ENCODE measurements at places on chromosomes 3 and 15.

DNA sequence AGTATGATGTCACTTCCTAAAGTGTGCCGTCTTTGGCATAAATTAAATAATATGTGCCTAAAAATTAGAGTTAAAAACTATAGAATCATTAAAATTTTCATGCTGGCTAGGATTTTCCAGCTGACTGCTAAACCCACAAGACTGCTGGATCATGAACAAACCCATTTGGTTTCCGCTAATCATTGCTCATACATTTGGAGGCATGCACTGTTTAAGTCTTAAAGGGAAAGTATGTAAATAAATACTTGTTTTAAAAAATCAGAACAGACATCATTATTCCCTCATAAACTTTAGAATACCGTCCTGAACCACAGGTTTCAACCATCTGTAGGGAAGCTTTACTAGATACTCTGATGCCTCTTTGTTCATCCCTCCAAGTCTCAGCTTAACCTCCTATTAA is 26.5 kb downstream of the ATP6V1A start:
- no peak for DNase-seq

- DNase-seq = no peak
Observed at GRCh38 chr15:91281947-91282346, 181.9 kb downstream of the SV2B start.

DNA sequence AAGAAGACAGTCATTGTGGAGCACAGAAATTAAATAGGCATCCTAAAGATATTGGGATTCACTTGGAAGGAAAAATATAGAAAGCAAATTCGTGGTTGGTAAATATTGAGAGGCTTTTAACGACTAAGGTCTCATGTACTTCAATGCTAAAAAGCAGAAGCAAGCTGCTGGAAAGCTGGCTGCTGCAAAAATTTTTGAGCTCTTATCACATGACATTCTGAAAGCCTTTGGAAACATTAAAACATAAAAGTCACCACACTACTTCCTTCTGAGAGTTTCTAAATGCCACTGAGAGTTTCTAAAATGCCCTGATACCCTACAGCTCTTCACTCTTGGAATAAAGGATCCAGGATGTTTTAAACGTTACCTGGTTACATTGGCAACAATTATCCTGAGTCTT is 39.0 kb upstream of the CBLB start:
- peak; percentile 64 for DNase-seq

DNA sequence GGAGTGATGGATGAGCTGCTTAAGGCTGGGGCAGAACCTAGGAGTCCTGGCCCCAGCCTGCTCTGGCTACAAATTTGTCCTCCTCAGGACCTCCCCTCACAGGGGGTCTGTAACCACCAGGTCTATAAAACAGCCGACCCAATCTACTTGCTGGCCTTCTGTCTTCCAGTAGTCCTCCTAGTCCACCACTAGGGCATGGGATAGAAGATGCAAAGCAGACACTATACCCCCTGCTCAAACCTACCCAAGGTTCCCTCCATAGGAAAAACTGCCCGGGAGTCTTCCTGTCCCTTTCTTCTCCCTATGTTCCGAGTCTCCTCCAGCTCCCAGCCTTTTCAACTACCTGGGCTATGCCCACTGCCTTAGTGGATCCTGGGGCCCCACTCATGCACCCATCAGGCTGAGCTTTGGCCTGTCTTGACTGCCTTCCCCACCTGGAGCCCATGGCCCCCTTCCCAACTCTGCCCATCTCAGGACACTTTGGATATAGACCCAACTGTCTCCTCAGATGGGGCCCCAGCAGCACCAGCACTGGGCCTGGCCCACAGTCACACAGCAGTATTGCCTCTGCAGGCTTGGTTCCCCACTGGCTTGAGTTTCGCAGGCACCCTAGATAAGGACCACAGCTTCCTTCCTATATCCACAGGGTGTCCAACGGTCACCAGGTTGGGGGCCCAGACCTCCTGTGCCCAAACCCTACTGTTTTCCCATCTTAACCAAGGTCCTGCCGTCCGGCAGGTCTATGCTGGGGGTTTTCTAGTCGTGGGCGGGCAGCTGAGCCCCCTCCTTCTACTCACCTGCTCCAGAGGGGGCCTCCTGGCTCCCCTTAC is 1.1 kb downstream of the HYAL3 start:
- DNase-seq = no peak

GRCh38 chr3:6601374-6601773 is 259.5 kb upstream of the GRM7 start:
- no peak for DNase-seq

- no peak for DNase-seq
Observed at GRCh38 chr3:64203969-64204908, 21.0 kb downstream of the PRICKLE2 start.

DNA sequence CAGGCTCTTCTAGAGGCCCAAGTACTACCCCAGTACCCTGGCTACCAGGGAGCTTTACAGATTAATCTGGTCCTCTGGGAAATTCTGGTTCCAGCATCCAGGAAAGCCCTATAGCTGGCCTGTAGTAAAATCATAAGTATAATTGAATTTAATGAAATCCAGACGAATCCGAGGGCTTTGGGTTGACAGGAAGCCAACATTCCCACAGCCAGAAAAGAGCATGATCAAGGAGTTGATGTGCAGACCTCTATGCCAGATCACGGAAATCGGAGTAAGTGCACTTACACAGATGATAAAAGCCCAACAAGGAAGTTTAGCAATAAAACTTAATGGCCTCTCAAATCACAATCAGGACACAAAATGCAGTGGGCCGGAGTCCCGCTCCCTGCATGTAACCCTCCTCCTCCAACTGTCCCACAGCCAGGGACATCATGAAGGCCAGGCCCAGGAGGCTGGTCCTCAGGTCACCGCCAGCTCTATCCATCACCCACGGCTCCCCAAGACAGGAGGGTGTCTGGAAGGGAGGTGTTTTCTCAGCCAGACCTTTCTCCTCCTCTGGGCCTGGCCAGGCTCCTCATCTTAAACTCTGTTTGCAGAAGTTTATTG is 62.8 kb upstream of the SEC22A start:
- no peak for DNase-seq

GRCh38 chr15:67145710-67146109 is 80.3 kb downstream of the SMAD3 start:
- DNase-seq = no peak

DNA sequence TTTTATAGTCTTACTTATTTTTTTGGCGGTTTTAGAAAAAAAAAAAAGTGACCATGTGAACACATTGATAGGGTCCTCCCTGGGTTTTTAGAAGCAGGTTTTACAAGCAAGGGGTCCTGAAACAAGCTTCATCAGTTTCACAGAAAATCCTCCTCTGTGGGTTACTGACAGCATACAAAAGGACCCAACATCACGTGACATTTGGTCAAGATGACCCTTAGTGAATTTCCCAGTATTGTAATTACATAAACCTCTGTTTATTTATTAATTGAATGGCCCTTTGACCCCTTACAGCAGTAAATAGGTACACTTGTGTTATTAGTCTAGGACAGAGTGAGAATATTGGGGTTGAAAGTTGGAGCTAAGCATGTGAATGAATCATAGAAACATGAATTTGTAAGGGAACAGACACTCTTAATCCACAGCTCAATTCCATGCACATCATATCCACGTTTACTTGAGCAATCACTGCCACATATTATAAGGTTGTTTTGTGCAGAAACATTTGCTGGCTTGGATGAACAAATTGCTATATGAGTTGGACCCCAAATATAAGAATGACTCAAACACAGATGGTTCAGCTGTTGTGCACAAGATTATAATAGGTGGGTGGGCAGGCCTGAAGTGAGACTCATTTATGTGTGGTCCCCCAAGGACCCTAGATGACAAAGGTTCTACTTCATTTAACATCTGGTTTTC is 137.5 kb downstream of the ZNF385D start:
- DNase-seq = no peak

DNA sequence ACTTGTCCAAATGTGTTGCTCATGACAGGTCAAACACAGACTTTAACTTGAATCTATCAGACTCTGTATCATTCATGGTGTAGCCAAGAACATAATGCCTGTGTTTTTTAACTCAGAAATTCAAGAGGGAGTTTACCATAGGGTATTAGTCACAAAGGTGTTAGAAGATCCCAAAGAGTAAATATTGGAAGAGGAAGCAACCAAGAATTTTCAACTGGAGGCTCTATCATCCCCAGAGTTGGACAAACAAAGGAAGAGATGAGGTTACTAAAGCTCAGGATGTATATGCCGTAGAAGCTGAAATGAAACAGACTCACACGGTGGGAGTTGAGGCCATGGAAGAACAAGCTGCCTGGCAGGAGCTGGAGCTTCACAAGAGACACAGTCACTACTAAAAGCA is 116.2 kb upstream of the COL8A1 start:
- no peak for DNase-seq

- no peak for DNase-seq
Observed at GRCh38 chr3:154018100-154018696, 103.0 kb upstream of the ARHGEF26 start.
